ENCODE measurements at places on chromosomes 7 and 10. TPM values are rescaled to one million over a fixed set of nuclear protein-coding genes. Genes with fewer than 3 reads are reported as not detected.
A peak's percentile ranks its signal among the peaks of the same experiment; 100 is the strongest.

Gene ABCA13
- 4.5 TPM for total RNA-seq

Gene INPP5A
- total RNA-seq = 62.3 TPM

Gene TWIST1
- 49.5 TPM for total RNA-seq

Gene DPY19L1
- 29.4 TPM for total RNA-seq

Gene XPNPEP1
- total RNA-seq = 81.3 TPM

Gene KCNMA1
- 0.94 TPM for total RNA-seq

Gene VWA2
- not detected for total RNA-seq

Gene PALD1
- total RNA-seq = not detected

DNA sequence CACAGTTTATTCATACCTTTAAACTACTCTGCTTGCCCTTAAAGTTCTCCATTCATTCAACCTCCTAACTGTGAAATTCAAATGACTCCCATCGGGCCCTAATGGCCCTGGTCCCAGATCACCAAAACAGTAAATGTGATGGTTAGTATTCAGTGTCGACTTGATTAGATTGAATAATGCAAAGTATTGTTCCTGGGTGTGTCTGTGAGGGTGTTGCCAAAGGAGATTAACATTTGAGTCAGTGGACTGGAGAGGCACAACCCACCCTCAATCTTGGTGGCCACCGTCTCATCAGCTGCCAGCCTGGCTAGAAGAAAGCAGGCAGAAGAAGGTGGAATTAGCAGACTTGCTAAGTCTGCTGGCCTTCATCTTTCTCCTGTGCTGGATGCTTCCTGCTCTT, 80.1 kb upstream of the PLXNA4 start:
- H3K4me3 ChIP-seq = no peak overlapping the region
- DNase-seq = no peak
- H3K27ac ChIP-seq = no peak overlapping the region
- 0 out of 2 replicates have a peak, but pooled peaks cover 2% of the 10 kb centered on the region for H3K27me3 ChIP-seq
- H3K36me3 ChIP-seq = no peaks in the 10 kb centered on the region
- no peaks in the 10 kb centered on the region for H3K4me1 ChIP-seq

- no peak for DNase-seq
- no peaks in the 10 kb centered on the region for H3K36me3 ChIP-seq
- H3K4me1 ChIP-seq = no peaks in the 10 kb centered on the region
- no peaks in the 10 kb centered on the region for H3K27me3 ChIP-seq
- H3K27ac ChIP-seq = no peak overlapping the region
Measured at GRCh38 chr7:51344406-51345138, 28.0 kb upstream of the COBL start.

- no peaks in the 10 kb centered on the region for H3K36me3 ChIP-seq
- no peaks in the 10 kb centered on the region for H3K27me3 ChIP-seq
- H3K27ac ChIP-seq = no peak overlapping the region
- no peaks in the 10 kb centered on the region for H3K4me1 ChIP-seq
Measured at GRCh38 chr7:144416341-144416740, 12.8 kb upstream of the NOBOX start.

DNA sequence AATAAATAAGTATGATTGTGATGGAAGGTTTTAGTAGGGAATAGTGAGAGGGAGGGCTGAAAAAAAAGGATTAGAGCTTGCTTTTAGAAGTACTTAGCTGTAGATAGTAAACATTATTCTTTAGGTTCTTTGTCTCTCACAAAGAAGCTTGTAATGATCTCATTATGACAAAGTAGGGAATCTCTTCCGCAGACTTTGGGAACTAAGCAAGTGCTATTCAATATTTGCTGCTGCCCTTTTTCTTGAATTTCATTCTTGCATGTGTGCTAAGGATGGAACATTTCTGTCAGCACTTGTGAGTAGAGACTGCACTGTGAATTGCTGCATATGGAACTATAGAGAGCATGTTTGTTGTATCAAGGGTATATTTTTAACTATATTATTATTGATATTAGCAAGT, 173.4 kb downstream of the ST7 start:
- no peak overlapping the region for H3K4me3 ChIP-seq
- H3K27me3 ChIP-seq = no peaks in the 10 kb centered on the region
- peaks cover 44% of the 10 kb centered on the region for H3K4me1 ChIP-seq
- DNase-seq = no peak
- no peaks in the 10 kb centered on the region for H3K36me3 ChIP-seq

- no peaks in the 10 kb centered on the region for H3K4me1 ChIP-seq
- H3K27ac ChIP-seq = no peak overlapping the region
- no peak for DNase-seq
- H3K27me3 ChIP-seq = no peaks in the 10 kb centered on the region
Measured at GRCh38 chr10:48234787-48235186, 39.7 kb downstream of the FRMPD2 start.

GRCh38 chr7:121752706-121753105, 120.3 kb upstream of the PTPRZ1 start:
- peaks cover 12% of the 10 kb centered on the region for H3K27me3 ChIP-seq
- H3K4me3 ChIP-seq = no peak overlapping the region
- no peaks in the 10 kb centered on the region for H3K4me1 ChIP-seq
- no peaks in the 10 kb centered on the region for H3K36me3 ChIP-seq

DNA sequence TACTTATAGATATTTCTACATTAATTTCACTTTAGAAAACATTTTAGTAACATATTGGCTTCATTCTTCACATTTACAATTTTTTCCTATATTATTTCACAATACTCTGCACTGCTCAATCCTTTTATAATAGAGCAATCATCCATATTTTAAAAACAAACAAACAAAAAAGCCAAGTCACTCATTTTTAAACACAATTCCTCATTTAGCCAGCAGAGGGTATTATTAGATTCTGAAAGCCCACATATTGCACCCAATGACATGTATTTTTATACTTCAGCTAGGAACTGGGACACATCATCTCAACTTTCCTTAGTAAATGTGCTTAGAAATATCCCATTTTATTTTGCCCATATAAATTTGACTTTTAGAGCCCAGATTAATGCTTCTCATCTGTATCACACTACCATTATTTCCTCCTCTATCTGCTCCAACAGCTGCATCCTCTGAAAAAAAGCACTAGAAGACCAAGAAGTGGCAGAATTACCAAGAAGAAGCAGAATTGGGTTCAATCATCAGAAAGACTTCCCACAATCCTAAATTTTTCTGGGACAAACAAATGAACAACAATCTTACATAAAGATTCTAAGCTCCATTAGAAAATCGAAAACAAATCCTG, 29.5 kb downstream of the CTNNA3 start:
- DNase-seq = no peak
- no peaks in the 10 kb centered on the region for H3K27me3 ChIP-seq
- no peaks in the 10 kb centered on the region for H3K4me1 ChIP-seq
- H3K36me3 ChIP-seq = no peaks in the 10 kb centered on the region

- H3K4me3 ChIP-seq = no peak overlapping the region
- peaks cover 49% of the 10 kb centered on the region for H3K4me1 ChIP-seq
- no peaks in the 10 kb centered on the region for H3K36me3 ChIP-seq
Measured at GRCh38 chr10:58651040-58651439, 138.4 kb downstream of the BICC1 start.

DNA sequence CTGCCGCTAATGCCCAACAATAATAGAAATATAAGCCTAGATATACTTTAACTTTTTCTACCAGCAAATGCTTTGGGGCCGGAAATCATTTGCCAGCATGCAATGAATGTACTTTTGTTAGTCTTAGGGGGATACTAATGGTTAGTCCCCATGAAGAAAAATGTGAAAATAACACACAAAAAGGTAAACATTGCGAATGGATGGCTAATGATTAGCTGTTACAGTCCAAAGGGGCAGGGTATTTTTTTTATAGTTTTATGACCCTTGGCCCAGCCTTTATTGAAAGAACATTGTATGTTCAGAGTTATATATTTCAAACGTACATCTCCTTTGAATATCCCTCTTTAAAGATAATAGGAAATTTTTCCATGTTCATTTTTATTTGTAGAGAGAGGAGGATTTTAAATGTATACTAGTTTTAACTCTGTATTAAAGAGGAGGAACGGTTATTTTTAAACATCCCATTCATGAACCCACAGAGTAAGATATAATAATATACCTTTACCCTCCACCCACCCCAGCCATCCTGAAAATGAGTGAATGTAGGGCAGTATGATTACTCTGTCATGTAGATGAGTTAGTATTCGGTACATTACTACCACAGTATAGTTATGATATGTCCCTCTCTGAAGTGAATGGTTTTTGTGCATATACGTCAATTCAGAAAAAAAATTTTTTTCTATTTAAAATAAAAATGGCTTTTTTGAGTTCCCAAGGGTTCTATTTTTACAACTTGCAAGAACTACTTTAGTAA, 63.6 kb downstream of the ARID5B start:
- H3K27ac ChIP-seq = no peak overlapping the region
- H3K4me1 ChIP-seq = peaks cover 37% of the 10 kb centered on the region
- peaks cover 24% of the 10 kb centered on the region for H3K36me3 ChIP-seq
- H3K4me3 ChIP-seq = no peak overlapping the region
- DNase-seq = no peak

GRCh38 chr7:81267508-81267907, 348.7 kb upstream of the SEMA3C start:
- no peak for DNase-seq
- no peaks in the 10 kb centered on the region for H3K4me1 ChIP-seq
- no peaks in the 10 kb centered on the region for H3K27me3 ChIP-seq
- H3K27ac ChIP-seq = no peak overlapping the region

GRCh38 chr10:944034-944831, 12.7 kb upstream of the LARP4B start:
- DNase-seq = no peak
- H3K36me3 ChIP-seq = no peaks in the 10 kb centered on the region
- H3K27me3 ChIP-seq = no peaks in the 10 kb centered on the region

DNA sequence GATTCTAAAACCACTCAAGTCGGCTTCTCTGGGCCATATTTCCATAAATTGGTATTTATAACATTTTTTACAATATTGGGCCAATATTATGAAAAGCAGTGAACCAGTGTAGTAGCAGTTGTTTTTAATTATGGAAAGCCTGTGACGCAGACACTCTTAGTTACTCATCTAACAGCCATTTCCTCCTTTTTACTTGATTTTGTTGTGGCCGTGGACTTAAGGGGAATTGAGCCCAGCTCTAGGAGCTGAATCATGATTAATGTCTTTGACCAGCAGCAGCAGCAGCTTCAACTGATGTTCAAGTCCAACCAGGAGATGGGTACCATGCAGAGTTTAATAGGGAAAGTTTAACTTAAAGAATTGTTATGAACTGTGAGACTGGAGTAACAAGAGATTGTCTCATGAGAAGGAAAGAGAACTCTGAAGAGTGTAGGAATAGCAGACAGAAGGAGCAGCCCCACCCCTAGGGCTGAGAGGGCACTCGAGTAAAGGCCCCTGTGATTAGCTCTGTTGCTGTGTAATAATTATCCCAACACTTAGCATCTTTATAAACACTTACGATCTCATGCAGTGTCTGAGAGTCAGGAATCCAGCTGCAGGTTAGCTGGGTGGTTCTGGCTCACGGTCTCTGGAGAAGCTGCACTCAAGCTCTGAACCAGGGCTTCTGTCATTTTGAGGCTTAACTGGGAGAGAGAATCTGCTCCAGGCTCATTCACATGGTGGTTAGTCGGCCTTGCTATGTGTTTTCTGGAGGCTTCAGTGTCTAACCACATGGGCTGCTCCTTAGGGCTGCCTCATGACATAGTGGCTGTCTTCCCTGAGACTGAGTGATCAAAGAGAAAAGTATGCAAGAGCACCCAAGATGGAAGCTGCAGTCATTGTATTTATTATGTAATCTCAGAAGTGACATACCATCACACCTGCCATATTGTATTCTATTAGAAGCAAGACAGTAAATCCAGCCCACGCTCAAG, 4.6 kb downstream of the LANCL2 start:
- DNase-seq = peak; percentile 59
- H3K27me3 ChIP-seq = no peaks in the 10 kb centered on the region
- H3K4me3 ChIP-seq = no peak overlapping the region
- H3K4me1 ChIP-seq = peaks cover 9% of the 10 kb centered on the region
- no peak overlapping the region for H3K27ac ChIP-seq

- DNase-seq = no peak
- H3K4me1 ChIP-seq = peaks cover 19% of the 10 kb centered on the region
- no peaks in the 10 kb centered on the region for H3K27me3 ChIP-seq
Measured at GRCh38 chr7:40570223-40570622, 435.4 kb downstream of the SUGCT start.

DNA sequence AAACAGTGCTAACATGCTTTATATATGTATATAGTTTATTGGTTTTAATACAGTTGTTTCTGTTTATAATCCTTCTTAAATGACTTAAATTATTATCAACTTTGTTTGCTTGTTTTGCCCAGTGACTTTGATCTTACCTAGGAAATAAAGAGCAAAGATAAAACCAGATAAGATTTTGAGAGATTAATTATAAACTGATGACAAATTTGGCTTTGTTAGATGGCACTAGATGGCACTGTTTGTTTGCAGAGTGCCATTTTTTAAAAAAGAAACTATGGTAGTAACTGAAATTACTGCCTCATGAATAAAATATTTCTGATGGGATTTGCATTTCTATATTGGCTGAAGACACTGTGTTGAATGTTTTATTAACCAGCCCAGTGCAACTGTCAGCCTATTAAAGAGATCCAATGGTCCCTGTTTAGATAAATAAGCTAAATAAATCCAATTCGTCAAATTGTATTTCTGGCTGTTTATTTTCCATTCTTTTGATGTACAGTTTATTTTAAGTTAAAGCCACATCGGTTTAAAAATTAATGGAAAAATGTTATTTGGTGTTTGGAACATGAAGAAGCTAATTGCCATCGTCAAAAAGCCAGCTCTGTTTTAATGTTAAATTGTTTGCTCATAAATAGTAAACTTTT, 28.7 kb downstream of the VTI1A start:
- DNase-seq = peak; percentile 17
- H3K4me3 ChIP-seq = no peak overlapping the region
- H3K27ac ChIP-seq = peak overlapping the region; percentile 2
- H3K36me3 ChIP-seq = no peaks in the 10 kb centered on the region
- no peaks in the 10 kb centered on the region for H3K27me3 ChIP-seq

GRCh38 chr7:127415060-127415742, 22.7 kb upstream of the ZNF800 start:
- no peaks in the 10 kb centered on the region for H3K4me1 ChIP-seq
- H3K36me3 ChIP-seq = no peaks in the 10 kb centered on the region
- no peak for DNase-seq
- H3K27me3 ChIP-seq = no peaks in the 10 kb centered on the region

- H3K4me3 ChIP-seq = no peak overlapping the region
- no peak for DNase-seq
- no peak overlapping the region for H3K27ac ChIP-seq
- no peaks in the 10 kb centered on the region for H3K36me3 ChIP-seq
Measured at GRCh38 chr7:104903846-104904245, 110.2 kb upstream of the KMT2E start.

All from SJSA1 (cell line).